Stimulated activated CD8-positive, alpha-beta memory T cell treated with anti-CD3 and anti-CD28 coated beads, Interleukin-4, amount 100 ng/mL, for 1 hour (primary cell): ENCODE measurements at places on chromosomes 13 and 19.

GRCh38 chr13:98778749-98779148 is 26.3 kb upstream of the SLC15A1 start:
- no peak for DNase-seq

DNA sequence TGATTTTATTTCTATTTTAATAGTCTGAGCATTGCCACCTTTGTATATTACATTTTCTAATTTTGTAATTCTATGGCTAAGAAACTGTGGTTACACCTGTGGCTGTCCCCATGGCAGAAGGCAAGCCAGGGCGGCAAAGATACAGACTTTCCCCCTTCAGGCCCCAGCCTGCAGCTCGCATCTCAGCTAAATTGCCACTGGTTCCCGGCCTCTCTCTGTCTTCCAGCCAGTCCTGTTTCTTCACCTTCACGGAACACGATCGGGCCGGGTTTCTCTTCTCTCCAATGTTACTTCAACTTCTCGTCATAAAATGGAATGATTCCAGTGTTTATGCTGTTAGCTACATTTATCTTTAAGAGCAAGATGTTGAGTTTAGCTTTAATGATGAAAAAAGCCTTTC is 124.5 kb upstream of the ZNF507 start:
- no peak for DNase-seq

- DNase-seq, result peak; percentile 13
These were observed 636 bp upstream of the FOXO1 start for GRCh38 chr13:40666933-40667621.

GRCh38 chr19:41244117-41244516 is 20.1 kb upstream of the HNRNPUL1 start:
- DNase-seq, result no peak

DNA sequence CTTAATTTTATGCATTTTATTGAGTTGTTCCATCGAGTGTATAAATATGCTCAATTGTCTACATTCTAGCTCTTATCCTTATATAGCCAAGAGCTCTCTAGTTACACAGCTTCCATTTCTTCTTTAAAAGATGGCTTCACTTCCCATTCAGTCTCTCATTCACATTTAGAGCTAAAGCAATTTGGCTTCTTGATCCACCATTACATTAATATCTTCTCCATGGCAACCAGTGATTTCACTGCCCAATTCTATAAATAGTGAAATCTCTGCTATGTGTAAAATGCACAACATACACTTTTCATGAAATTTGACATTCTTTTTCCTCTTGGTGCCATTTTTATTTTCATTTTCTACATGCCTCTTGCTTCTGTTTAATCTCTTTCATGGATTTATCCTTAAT is 696.9 kb upstream of the ATXN8OS start:
- no peak for DNase-seq

GRCh38 chr13:109468123-109468522 is 318.3 kb downstream of the IRS2 start:
- DNase-seq, result no peak

DNA sequence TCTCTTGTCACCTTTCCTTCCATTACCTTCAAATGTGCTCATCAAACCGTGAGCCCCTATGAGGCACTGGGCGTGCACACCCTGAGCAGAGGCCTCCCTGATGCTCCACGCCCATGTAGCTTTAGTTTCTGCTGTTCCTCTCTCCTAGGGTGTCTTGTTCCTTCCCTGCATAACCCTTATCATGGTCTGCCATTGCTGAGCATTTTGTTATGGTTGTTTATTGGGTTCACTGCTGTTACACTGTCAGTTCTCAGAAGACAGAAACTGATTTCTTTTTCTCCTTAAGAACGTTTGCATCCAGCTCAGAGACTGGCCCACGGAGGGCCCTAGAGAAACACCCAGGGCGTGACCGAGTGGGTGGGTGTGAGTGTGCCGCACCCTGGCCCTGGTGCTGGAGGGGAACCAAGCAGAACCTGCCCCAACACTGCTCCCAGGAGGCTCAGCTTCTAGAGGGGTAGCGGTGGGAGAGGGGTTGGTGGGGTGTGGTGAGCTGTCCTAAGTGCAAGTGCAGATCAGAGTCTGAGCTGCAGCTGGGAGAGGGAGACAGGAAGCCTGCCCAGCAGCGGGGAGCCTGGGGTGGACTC is 61.4 kb upstream of the URI1 start:
- DNase-seq, result no peak

GRCh38 chr13:101423872-101424271 is 7.6 kb upstream of the NALCN start:
- no peak for DNase-seq

GRCh38 chr13:111080642-111081041 is 34.5 kb upstream of the ARHGEF7 start:
- DNase-seq, result no peak

DNA sequence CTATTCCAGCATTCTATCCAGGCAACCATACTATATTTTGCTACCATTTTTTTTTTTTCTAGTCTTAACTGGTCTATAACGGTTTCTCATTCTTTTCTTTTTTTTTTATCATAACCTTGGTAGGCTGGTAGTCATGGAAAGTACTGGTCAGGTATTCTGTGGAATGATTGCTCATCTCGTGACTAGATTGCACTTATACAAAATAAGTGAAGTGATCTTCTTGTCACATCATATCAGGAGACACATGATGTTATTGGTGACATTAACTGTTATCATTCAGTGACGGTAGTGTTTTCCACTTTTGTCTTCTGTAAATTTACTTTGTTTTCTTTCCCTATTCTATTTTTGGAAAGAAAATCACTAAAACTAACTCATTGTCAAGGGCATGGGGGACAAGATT is 239.3 kb upstream of the SLITRK6 start:
- DNase-seq, result no peak

GRCh38 chr19:6564393-6564792 is 26.6 kb downstream of the CD70 start:
- no peak for DNase-seq

GRCh38 chr19:13281567-13282291 is 131.5 kb downstream of the IER2 start:
- DNase-seq, result no peak

- DNase-seq, result no peak
These were observed 1.3 kb downstream of the ZNF780A start for GRCh38 chr19:40089462-40089861.

GRCh38 chr13:111561091-111561781 is 240.8 kb downstream of the TEX29 start:
- no peak for DNase-seq

- no peak for DNase-seq
These were observed 50.4 kb downstream of the CBY2 start for GRCh38 chr13:45752510-45752909.

DNA sequence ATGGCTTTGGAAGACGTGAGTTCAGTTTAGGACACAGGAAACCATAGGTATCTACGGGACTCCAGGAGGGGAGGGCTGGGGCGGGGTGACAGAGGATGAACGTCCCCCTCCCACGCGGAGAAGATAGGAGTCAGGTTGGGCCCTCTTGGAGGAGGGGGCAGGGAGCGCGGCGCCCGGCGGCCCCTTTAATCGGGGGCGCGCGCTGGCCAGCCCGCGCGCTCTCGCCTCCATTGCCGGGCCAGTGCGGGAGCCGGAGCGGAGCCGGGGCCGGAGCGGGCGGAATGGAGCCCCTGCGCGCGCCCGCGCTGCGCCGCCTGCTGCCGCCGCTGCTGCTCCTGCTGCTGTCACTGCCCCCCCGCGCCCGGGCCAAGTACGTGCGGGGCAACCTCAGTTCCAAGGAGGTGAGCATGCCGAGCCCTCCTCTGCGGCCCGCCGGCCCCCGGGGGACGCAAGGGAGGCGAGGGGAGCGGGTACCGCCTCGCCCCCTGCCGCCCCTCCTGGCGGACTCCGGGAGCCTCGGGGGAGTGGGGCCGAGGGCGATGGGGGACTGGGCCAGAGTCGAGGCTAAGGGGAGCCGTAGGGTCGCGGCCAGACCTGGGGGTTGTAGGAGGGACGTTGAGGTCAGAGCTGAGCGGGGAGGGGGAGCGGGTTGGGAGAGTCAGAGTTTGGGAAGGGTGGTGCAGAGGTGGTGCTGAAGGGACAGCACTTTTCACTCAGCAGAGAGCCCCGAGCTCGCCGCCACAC is at the start of gene TMEM145:
TMEM145 (plus strand) TSS at position 214 of the 744 bp plus-strand sequence; CDS start at position 282, 68 bp downstream.
- DNase-seq, result no peak

- DNase-seq, result peak; percentile 44
These were observed 30.2 kb upstream of the EVI5L start for GRCh38 chr19:7799640-7800355.

GRCh38 chr19:34766386-34766785 is 6.6 kb downstream of the ZNF599 start:
- no peak for DNase-seq

- DNase-seq, result no peak
These were observed 14.6 kb upstream of the SERPINE3 start for GRCh38 chr13:51324714-51325420.

GRCh38 chr19:29836409-29836825 is 24.6 kb downstream of the CCNE1 start:
- DNase-seq, result no peak

- no peak for DNase-seq
These were observed 242.6 kb downstream of the NDFIP2 start for GRCh38 chr13:79723519-79724024.

DNA sequence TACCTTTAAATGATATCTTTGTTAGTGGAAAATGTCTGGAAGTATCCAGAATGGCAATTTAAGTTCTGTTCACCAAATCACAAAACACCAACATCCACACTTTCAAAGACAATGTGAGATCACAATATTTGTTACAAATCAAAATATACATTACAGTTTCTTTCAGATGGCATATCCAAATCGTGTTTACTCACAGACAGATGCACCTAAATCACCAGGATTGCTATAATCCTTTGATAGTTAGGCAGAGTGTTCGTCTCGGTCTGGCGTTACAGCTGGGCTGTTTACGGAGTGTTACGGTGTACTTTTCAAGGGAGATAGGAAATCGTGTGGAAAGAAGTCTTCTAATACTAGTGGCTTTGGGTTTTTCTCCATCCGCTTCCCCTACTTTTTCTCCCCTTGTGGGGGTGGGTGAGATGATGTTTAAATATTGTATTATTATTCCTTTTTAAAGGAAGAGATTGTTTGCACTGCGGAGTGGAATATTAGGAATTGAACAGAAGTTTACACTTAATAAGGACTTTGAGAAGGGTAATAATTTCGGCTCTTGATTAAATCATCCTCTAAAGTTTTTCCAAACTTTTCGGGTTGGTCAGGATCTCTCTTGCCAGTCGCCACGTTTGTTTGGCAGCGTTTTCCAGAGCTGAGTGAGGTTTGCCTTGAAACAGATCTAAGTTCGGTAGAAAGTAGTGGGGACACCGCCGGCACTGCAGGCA is 1.8 kb downstream of the MAB21L1 start:
- DNase-seq, result no peak

GRCh38 chr13:39600766-39601165 is 2.2 kb downstream of the LHFPL6 start:
- no peak for DNase-seq

DNA sequence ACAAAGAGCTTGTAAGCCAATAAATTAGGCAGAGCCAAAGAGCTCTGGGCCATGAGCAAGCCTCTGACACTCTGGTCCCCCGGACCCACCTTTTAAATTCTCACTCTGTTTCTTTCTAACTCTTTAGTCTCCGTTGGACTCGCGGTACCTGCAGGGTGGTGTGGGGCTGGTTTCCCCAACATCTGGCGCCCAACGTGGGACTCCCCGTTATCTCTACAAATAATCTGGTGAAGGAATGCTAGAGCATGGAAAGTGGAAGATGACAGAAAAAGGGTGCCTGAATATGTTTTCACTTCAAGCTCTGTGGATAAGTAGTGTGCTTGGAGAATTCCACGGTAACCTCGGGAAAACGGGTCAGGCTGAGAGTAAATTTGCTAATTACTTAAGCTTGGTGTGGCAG is 36.5 kb upstream of the CYP2B6 start:
- no peak for DNase-seq

DNA sequence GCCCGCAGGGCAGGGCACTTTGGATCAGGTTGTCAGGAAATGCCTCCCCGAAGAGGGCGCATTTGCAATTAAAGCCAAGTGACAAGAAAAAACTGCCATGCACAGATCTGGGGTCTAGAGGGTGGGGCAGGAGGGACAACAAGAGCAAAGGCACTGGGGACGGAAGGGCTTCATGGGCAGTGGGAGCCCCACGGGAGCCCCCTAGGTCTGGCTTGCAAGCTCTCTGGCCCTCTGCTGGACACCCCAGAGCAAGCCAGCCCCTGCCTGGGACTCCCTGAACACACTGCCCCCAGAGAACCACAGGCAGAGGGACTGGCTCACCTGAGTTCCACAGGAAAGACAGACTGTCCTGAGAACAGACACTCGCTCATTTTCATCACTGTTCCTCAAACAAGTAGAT is 30.2 kb upstream of the C19orf12 start:
- DNase-seq, result no peak

DNA sequence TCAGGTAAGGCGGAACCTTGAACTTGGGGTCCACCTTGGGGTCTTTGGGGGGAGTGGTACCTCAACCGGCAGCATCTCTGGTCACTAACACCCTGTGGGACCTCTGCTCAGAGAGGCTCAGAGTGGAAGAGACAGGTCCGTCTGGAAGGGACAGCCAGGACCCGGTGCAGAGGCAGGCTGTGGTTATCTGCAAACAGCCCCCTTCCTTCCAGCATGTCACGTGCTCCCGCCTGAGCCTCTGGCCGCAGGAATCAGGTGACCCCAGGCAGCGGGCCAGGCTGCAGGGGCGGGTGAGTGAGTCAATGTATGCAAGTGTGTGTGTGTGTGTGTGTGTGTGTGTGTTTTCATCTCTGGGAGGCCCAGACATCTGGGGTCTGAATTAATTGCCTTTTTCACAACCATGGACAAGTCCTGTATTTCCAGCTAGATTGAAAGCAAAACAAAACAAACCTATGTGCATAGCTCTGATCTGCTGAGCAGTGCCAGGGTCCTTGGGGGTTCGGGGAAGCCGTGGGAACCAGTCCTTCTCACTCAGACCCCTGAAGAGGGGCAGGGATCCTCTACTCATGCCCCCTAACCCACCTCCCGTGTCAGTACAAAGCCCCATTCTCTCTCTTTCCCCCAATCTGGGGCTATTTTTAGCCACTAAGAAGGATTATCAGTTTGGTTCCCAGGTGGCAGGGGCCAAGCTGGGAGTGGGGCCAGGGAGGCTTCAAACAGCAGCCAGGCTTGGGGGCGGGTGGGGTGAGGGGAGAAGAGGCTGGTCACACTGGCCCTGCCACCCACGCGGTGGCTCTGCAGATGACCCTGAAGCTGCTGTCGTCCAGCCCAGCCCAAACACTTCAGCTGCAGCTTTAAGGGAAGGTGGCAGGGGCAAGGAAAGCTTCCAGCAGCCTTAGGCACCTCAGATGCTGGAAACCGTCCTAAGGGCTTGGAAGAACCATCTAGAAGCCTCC is 31.4 kb downstream of the CERS4 start:
- DNase-seq, result peak; percentile 20

- no peak for DNase-seq
These were observed 27.8 kb downstream of the PIN1 start for GRCh38 chr19:9862938-9863337.

DNA sequence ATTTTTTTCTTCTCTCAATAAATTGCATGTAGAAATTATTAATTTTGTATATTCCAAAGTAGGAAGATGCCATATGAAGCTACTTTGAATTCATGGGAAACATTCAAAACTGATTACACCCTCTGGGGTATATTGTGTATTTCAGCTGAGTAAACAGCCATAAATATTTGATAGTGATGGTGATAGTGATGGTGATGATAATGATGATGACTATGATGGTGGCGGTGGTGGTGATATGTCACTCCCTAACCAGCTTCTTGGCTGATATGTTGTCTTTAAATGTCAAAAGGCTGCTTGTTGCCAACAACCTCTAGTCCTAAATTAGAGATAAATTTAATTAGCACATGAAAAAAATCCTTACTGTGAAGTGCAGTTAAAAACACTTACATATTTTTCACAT is 102.0 kb downstream of the LRCH1 start:
- no peak for DNase-seq
